Psoas muscle (tissue), 8 donors: ENCODE measurements at places on chromosomes 13 and 19. TPM values are rescaled to one million over a fixed set of nuclear protein-coding genes. Genes with fewer than 3 reads are reported as not detected.
A peak's percentile ranks its signal among the peaks of the same experiment; 100 is the strongest.

The ZFP14 gene
- 0.69 TPM for total RNA-seq

The N4BP2L1 gene
- total RNA-seq: 7.3 TPM

The CFAP97D2 gene
- total RNA-seq: not detected

The TTYH1 gene
- total RNA-seq: 1.9 TPM

The GPR183 gene
- total RNA-seq: 0.97 TPM

The CABP5 gene
- not detected for total RNA-seq

The B3GNT8 gene
- 1.6 TPM for total RNA-seq

The ZNF57 gene
- total RNA-seq: 1.7 TPM

GRCh38 chr19:20233105-20233504 lies 66.1 kb downstream of the ZNF486 start:
- no peaks in the 10 kb centered on the region for H3K4me1 ChIP-seq
- H3K27ac ChIP-seq: no peak overlapping the region
- DNase-seq: no peak

- no peaks in the 10 kb centered on the region for H3K36me3 ChIP-seq
- H3K27ac ChIP-seq: no peak overlapping the region
- no peaks in the 10 kb centered on the region for H3K4me1 ChIP-seq
- peak overlapping the region; percentile 60 for H3K4me3 ChIP-seq
- peaks cover 5% of the 10 kb centered on the region for H3K27me3 ChIP-seq
- DNase-seq: peak; percentile 64
Measured at GRCh38 chr13:36130552-36131221, 495 bp downstream of the DCLK1 start.

GRCh38 chr13:49279885-49280284 lies 32.2 kb downstream of the CDADC1 start:
- H3K4me1 ChIP-seq: no peaks in the 10 kb centered on the region
- H3K4me3 ChIP-seq: no peak overlapping the region
- H3K36me3 ChIP-seq: no peaks in the 10 kb centered on the region
- no peak overlapping the region for H3K27ac ChIP-seq
- no peak for DNase-seq

- no peak for DNase-seq
- H3K27me3 ChIP-seq: no peaks in the 10 kb centered on the region
- H3K4me1 ChIP-seq: no peaks in the 10 kb centered on the region
Measured at GRCh38 chr19:11299946-11300810, 4.2 kb downstream of the TSPAN16 start.

DNA sequence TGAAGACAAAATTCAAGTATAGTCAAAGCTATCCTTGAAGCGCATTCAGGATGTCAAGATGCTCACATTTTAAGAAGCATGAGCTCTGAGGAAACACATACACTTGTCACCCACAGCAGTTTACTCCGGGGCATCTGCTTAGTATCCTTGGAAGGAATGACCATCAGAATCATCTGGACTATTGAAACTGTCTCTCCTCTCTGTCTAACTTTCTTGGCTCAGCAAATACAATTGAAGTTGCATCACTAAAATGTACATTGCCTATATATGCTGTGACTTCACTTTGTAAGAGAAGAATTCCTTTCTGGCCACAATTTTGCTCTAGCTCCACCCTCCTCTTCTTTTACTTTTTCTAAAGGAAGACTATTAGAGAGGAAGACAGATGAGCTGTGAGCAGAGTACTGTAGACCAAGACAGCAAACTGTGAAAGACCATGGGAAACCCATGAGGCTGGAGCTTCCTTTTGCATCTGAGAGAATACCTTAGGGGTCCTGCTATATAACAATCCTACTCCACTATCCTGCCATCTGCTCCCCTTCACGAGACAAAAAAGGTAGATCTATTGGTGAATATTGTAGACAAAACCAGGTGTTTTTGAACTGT lies 906.3 kb downstream of the PCDH9 start:
- no peaks in the 10 kb centered on the region for H3K36me3 ChIP-seq
- no peak overlapping the region for H3K4me3 ChIP-seq
- no peak for DNase-seq
- H3K4me1 ChIP-seq: no peaks in the 10 kb centered on the region
- no peaks in the 10 kb centered on the region for H3K27me3 ChIP-seq
- H3K27ac ChIP-seq: no peak overlapping the region

DNA sequence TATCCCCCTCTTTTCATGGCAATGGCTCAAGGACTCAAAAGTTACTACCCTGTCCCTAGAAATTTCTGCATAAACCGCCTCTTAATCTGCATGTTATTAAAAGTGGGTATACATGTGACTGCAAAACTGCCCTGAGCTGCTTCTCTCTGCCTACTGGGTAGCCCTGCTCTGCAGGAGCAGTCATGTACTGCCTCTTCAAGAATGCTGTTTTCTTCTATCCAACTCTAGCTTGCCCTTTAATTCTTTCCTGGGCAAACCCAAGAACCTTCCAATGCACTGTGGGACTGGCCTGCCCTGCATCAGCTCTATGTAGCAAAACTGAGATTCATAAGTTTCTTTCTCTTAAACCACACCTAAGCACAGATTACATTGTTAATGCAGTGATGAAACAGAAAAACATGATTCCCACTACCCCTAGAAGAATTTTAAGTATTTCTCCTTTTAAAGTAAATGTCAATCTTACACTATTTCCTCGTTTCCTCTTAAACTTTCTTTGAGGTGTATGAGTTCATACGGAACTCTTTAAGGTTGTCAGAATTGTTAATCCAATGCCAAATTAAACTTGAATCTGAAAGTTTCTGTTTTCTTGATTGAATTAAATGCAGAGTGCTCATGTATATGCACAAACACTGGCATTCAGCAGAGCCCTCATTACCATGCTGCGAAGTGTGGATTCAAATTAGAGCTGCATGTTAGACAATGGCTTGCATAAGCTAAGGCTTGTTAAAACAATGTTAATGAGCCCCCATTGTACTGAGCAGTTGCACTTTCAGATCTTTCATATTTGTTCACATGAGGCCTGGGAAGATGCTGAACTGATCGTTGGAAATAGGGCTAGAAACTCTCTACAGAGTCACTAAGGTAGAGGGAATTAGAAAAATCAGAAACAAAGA lies 669.9 kb upstream of the PCDH20 start:
- no peaks in the 10 kb centered on the region for H3K4me1 ChIP-seq
- no peaks in the 10 kb centered on the region for H3K36me3 ChIP-seq

GRCh38 chr13:100333141-100333540 lies 244.2 kb downstream of the PCCA start:
- no peak overlapping the region for H3K4me3 ChIP-seq
- H3K27me3 ChIP-seq: no peaks in the 10 kb centered on the region
- H3K27ac ChIP-seq: no peak overlapping the region
- H3K4me1 ChIP-seq: no peaks in the 10 kb centered on the region
- no peak for DNase-seq

- no peaks in the 10 kb centered on the region for H3K36me3 ChIP-seq
- H3K27ac ChIP-seq: no peak overlapping the region
- no peak overlapping the region for H3K4me3 ChIP-seq
- peaks cover 34% of the 10 kb centered on the region for H3K4me1 ChIP-seq
- DNase-seq: no peak
- H3K27me3 ChIP-seq: peaks cover 4% of the 10 kb centered on the region
Measured at GRCh38 chr19:1858412-1859081, 4.8 kb downstream of the KLF16 start.

DNA sequence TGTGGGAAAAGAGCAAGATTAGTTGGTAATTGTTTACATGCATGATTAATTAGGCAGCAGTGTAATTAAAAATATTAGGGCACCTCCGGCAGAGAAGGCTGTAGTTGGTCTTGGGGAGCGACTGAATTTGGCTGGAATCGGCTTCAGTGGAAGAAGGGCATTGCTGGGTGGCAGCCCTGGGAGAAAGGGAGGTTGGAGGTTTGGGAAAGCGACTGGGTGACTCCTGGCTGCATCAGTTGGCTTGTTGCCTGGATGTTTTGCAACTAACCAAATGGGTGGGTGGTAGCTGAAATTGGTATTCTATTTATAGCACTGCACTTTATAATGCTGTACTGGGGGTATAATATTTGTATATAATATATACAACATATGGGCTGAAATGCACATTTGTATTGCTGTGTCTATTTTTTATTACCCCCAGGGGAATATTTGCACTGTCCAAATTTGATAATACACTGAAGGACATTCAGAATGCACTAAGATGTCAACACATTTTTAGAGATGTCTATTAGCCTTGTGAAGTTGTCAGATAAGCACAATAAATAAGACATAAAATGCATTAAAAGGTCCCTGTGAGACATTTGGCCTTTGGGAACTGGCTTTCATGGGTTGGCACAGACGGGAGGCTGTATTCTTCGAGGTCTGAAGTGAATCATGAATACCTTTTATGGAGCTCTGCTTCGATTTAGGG lies 1.7 kb downstream of the B3GLCT start:
- peak overlapping the region; percentile 96 for H3K27ac ChIP-seq
- peak; percentile 33 for DNase-seq
- H3K4me3 ChIP-seq: peak overlapping the region; percentile 66

- H3K4me1 ChIP-seq: peaks cover 19% of the 10 kb centered on the region
- H3K27me3 ChIP-seq: no peaks in the 10 kb centered on the region
- peak overlapping the region; percentile 86 for H3K27ac ChIP-seq
- peak overlapping the region; percentile 77 for H3K4me3 ChIP-seq
- H3K36me3 ChIP-seq: peaks cover 32% of the 10 kb centered on the region
Measured at GRCh38 chr19:48480558-48481500, 11.7 kb downstream of the CYTH2 start.

DNA sequence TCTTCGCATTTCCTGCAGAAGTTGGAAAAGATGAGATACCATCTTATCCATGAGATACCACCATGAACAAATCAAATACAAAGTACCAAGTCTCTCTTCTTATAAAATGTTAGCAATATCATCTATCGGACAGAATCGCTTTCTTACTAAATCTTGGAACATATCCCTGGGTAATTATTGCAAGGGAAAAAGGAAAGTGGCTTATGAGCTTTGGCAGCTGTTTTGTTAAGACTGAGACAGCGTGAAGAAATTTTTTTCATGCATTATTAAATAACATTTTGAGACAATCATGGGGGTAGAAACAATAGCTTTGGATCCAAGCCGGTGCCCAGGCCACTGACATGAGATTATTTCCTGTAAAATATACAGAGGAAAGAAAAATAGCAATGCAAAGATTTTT lies 84.5 kb downstream of the DOCK9 start:
- H3K4me1 ChIP-seq: peaks cover 6% of the 10 kb centered on the region
- H3K36me3 ChIP-seq: no peaks in the 10 kb centered on the region
- H3K4me3 ChIP-seq: no peak overlapping the region
- no peak overlapping the region for H3K27ac ChIP-seq

- no peak overlapping the region for H3K4me3 ChIP-seq
- no peak overlapping the region for H3K27ac ChIP-seq
- no peak for DNase-seq
- no peaks in the 10 kb centered on the region for H3K36me3 ChIP-seq
Measured at GRCh38 chr19:29596885-29597525, 9.1 kb upstream of the POP4 start.

GRCh38 chr13:67148161-67148571 lies 82.0 kb downstream of the PCDH9 start:
- H3K4me3 ChIP-seq: no peak overlapping the region
- H3K36me3 ChIP-seq: no peaks in the 10 kb centered on the region
- H3K27me3 ChIP-seq: no peaks in the 10 kb centered on the region
- no peak overlapping the region for H3K27ac ChIP-seq
- no peak for DNase-seq

GRCh38 chr19:35124098-35125060 lies 8.8 kb downstream of the FXYD3 start:
- H3K4me1 ChIP-seq: peaks cover 17% of the 10 kb centered on the region
- DNase-seq: peak; percentile 97
- H3K4me3 ChIP-seq: peak overlapping the region; percentile 65

DNA sequence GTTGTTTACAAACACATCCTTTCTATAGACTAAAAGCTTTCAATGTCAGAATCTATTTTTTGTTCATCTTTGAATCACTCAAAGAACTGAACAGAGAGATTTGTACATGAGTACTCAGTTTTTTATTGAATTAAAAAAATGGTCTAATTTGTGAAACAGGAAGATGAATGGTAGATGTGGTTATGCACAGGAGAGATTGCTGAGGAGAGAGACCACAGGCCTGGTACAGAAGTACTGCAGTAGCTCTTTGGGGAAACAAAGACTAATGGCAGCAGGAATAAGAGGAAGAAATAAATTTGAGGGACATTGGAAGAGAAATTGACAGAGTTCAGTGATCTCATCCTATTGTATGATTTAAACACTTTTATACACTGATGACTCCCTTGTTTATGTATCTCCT lies 222.0 kb upstream of the ARGLU1 start:
- no peaks in the 10 kb centered on the region for H3K36me3 ChIP-seq
- no peaks in the 10 kb centered on the region for H3K4me1 ChIP-seq
- no peak for DNase-seq
- no peaks in the 10 kb centered on the region for H3K27me3 ChIP-seq
- H3K27ac ChIP-seq: no peak overlapping the region

DNA sequence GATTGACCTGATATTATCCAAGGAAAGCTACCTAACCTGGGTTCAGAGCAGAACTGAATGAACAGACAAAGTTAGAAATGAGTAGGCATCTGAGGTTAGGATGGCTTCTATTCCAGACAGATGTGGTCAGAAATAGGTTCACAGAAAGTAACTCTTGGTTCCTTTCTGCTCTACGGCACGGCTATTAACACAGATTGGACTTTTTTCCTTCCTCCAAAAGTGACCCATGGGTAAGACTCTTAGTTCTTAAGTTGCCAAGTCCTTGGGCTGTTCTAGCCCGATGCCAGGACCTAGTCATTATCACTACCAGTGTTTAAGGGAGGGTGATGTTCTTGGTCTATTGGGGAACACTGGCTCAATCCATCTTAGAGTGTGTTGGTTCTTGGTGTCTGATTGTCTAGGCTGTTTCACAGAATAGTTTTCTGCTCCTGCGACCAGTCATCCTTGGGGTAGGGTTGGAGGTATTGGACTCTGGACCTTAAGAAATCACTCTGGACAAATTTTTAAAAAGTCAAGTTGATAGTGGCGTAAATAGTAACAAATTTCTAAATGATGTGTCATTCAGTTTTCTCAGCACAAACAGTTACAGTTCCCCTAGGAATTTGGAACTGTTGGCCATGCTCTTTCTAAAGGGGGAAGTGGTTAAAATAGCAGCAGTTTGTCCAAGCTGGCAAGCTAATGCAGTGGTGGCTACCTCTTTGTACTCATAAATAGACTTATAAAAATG lies 60.1 kb upstream of the MYCBP2 start:
- DNase-seq: no peak
- no peak overlapping the region for H3K4me3 ChIP-seq

GRCh38 chr19:5789886-5790558 lies 941 bp downstream of the DUS3L start:
- peak overlapping the region; percentile 100 for H3K27ac ChIP-seq
- H3K27me3 ChIP-seq: no peaks in the 10 kb centered on the region
- peaks cover 7% of the 10 kb centered on the region for H3K4me1 ChIP-seq
- DNase-seq: no peak
- H3K4me3 ChIP-seq: peak overlapping the region; percentile 90
- peaks cover 4% of the 10 kb centered on the region for H3K36me3 ChIP-seq

DNA sequence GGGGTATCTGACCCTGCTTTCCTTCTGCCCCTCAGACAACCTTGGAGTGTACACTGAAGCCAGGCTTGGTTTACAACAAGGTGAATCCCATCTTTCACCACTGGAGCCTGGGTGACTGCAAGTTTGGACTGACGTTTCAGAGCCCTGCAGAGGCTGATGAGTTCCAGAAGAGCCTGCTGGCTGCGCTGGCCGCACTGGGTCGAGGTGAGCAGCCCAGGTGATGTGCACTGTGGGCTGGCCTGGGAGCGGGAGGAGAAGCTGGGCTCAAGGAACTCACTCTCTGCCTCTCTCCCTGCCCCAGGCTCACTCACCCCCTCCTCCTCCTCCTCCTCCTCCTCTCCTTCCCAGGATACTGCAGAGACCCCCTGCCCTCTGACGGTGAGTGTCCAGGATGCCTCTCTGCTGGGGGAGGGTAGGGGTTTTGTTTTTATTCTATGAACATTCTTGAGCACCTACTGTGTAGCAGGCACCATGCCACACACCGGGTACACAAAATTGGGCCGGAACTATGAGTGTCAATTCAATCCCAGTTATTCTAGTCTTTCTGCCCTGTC lies 3.5 kb downstream of the SPRED3 start:
- no peak overlapping the region for H3K27ac ChIP-seq
- H3K27me3 ChIP-seq: peaks cover 29% of the 10 kb centered on the region
- no peak overlapping the region for H3K4me3 ChIP-seq
- no peak for DNase-seq
- H3K36me3 ChIP-seq: no peaks in the 10 kb centered on the region
